ENCODE measurements at places on chromosomes 7 and 10. TPM values are rescaled to one million over a fixed set of nuclear protein-coding genes. Genes with fewer than 3 reads are reported as not detected.

DNA sequence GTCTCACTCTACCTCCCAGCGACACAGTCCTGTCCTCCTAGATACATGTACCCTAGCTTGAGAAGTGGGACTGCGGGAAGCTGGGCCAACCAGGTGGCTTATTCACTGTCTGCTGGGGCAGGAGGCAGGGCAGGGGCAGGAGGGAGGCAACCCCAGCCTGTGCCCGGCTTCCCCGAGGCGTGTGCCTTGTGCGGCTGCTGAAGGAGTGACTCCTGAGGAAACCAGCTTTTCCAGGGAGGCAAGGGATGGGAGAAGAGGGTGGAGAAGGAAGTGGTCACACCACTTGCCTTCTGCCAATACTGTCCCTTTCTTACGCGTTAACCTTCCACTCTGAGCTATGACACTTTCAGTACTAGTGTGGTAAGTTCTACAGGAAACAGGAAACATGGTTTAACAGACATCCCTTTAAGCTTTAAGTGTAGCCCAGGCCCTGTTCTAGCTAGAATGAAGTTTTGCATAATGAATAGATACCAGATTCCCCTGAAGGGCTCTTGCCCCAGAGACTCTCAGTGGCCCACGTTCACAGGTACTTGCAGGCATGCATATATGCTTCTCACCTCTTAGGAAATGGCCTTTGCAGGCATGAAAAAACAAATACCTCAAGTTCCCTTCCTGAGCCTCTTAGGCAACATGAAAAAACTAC, 40.6 kb downstream of the SYPL1 start:
- peak; percentile 14 for DNase-seq

DNA sequence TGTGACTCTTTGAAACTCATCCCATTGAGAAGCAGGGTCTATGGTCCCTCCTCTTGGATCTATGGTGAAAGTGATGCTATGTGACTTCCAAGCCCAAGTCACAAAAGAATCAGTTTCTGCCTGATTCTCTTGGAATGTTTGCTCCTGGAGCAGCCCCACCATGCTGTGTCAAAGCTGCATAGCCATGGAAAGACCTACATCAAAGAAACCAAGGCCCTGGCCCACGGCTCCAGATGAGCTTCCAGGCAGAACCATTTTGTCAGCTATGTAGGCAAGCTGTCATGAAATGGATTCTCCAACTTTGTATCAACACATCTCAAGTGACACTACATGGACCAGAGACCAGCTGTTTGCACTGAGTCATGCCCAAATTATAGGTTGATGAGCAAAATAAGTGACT, 77.0 kb downstream of the AASS start:
- DNase-seq: no peak

The COPS6 gene
- 113 TPM for total RNA-seq

DNA sequence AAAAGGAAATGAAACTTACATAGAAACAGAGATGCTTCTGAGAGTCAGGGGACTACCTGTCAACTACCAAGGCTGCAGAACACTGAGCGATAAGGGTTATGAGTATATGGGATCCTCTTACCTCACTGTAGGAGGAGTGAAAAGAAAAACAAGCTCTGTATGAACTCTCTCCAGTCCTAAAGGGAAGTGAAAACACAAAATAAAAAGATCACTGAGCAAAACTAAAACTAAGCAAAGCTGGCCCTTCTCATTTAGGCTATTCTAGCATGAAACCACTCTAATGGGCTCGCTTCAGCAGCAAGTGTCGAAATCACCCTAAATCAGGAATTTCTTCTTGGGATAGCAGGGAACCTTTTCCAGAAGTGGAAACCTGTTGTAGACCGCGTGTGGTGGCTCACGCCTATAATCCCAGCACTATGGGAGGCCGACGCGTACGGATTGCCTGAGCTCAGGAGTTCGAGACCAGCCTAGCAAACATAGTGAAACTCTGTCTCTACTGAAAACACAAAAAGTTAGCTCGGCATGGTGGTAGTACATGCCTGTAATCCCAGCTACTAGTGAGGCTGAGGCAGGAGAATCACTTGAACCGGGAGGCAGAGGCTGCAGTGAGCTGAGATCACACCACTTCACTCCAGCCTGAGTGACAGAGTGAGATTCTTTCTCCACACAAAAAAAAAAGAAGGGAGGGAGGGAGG, 27.0 kb downstream of the DCLRE1C start:
- DNase-seq: no peak

The TMEM213 gene
- total RNA-seq: not detected

The CPN1 gene
- total RNA-seq: not detected

The NUDT1 gene
- 10.6 TPM for total RNA-seq

DNA sequence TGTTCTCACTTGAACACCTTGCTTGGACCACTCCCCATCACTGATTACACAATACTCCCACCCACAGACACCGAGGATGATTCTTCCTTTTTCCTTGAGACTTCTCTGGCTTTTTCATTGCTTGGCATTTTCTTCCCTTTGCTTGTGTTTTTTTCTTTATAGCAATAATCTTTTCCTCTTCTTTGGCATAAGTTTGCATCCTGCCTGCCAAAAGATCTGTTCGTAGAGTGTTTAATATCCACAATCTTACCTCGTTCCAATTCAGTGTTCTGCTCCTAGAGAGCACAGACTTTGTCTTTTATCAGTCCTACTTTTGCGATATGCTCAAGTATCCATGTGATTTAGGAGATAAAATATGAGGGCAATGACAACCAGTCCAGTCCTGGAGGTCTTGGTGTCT, 303.3 kb upstream of the CDC14C start:
- no peak for DNase-seq

GRCh38 chr7:106994833-106995232, 49.7 kb upstream of the PRKAR2B start:
- no peak for DNase-seq

- no peak for DNase-seq
These were observed 2.8 kb downstream of the STK32C start for GRCh38 chr10:132304756-132305509.
